ENCODE measurements at places on chromosomes 13 and 19.

- H3K27ac ChIP-seq: no peak overlapping the region
- peaks cover 20% of the 10 kb centered on the region for H3K36me3 ChIP-seq
- no peaks in the 10 kb centered on the region for H3K27me3 ChIP-seq
- no peak overlapping the region for H3K4me3 ChIP-seq
- no peaks in the 10 kb centered on the region for H3K4me1 ChIP-seq
- no peak for DNase-seq
Measured at GRCh38 chr19:11067356-11068113, 21.7 kb upstream of the LDLR start.

- peaks cover 27% of the 10 kb centered on the region for H3K4me1 ChIP-seq
- peak; percentile 65 for DNase-seq
- H3K27ac ChIP-seq: peak overlapping the region; percentile 83
- no peaks in the 10 kb centered on the region for H3K36me3 ChIP-seq
- peaks cover 37% of the 10 kb centered on the region for H3K27me3 ChIP-seq
Measured at GRCh38 chr19:41226053-41226873, 7.2 kb downstream of the AXL start.

DNA sequence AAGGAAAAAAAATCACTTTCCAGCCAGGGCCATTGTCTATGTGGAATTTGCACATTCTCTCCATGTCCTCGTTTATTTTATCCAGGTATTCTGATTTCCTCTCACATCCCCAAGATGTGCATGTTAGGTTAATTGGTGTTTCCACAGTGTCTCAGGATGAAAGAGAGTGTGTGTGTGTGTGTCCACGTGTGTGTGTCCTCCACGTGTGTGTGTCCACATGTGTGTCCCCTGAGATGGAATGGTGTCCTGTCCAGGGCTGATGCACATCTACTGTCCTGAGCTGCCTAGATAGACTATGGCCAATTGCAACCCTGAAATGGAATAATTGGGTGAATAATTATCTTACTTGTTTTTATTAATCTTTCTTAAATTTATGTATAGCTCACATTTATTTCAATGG, 2436.5 kb downstream of the PCDH9 start:
- H3K36me3 ChIP-seq: no peaks in the 10 kb centered on the region
- no peak overlapping the region for H3K4me3 ChIP-seq
- no peaks in the 10 kb centered on the region for H3K4me1 ChIP-seq
- no peak overlapping the region for H3K27ac ChIP-seq
- H3K27me3 ChIP-seq: no peaks in the 10 kb centered on the region

GRCh38 chr13:71587817-71588216, 279.2 kb downstream of the DACH1 start:
- no peak overlapping the region for H3K27ac ChIP-seq
- H3K4me1 ChIP-seq: no peaks in the 10 kb centered on the region

DNA sequence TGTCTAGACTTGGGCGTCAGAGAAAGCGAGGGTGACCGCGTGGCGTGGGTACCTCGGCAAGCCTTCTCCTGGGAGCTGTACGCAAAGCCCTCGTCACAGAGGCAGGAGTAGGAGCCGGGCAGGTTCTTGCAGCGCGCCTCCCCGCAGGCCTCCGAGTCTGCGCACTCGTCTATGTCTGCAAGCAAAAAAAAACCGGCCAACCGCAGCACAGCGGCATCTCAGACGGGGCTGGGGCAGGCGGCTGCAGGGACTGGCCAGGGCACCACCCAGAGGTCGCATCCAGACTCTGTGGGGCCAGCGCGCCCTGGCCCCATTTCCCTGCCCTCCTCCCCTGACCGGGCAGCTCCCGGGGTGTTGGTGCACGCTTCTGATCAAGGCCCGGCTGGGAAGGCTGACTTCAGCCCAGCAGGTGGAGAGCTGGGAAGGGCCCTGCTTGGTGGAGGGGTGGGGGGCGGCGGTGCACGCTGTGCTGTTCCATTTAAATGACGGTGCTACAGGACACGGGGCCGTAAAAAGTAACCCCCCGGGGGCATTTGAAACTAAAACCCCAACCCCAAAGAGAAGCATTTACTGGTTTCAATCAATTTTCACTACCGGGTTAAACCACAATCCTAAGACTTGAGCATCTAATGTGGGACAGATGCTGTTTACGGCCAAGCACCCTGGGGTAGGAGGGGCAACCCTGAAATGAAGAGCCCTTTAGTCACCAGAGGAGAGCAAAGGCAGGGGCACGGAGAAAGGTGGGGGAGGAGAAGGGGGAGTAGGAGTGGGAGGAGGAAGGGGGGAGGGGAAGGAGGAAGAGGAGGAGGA, 28.2 kb downstream of the GAS6 start:
- peak; percentile 14 for DNase-seq
- peaks cover 40% of the 10 kb centered on the region for H3K4me1 ChIP-seq
- H3K27ac ChIP-seq: peak overlapping the region; percentile 27
- peaks cover 52% of the 10 kb centered on the region for H3K36me3 ChIP-seq
- no peak overlapping the region for H3K4me3 ChIP-seq

- H3K4me1 ChIP-seq: peaks cover 15% of the 10 kb centered on the region
- no peak overlapping the region for H3K4me3 ChIP-seq
- no peak overlapping the region for H3K27ac ChIP-seq
- no peak for DNase-seq
Measured at GRCh38 chr13:100129605-100130004, 40.7 kb downstream of the PCCA start.

DNA sequence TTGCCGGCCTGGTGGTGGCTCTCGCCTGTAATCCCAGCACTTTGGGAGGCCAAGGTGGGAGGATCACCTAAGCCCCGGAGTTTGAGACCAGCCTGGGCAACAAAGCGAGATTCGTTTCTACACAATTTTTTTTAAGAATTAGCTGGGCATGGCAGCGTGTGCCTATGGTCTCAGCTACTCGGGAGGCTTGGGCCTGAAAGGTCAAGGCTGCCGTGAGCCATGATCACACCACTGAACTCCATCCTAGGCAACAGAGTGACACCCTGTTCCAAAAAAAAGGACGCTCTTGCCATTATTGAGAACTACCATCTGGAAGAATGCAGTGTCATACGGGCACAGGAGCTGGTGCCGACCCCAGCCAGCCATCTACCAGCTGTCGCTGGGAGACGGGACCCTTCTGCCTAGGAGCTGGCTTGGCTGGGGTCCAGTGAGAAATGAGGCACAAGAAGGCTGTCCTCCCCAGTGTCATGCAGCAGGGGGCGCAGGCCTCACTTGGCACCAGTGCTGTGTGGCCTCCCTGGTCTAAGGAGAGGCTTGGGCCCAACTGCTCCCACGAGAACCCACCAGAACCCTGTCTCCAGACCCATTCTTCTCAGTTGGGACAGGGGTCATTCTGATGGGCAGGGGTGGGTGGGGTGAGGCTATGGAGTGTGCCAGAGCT, 12.2 kb upstream of the RELB start:
- no peaks in the 10 kb centered on the region for H3K27me3 ChIP-seq
- DNase-seq: peak; percentile 40

DNA sequence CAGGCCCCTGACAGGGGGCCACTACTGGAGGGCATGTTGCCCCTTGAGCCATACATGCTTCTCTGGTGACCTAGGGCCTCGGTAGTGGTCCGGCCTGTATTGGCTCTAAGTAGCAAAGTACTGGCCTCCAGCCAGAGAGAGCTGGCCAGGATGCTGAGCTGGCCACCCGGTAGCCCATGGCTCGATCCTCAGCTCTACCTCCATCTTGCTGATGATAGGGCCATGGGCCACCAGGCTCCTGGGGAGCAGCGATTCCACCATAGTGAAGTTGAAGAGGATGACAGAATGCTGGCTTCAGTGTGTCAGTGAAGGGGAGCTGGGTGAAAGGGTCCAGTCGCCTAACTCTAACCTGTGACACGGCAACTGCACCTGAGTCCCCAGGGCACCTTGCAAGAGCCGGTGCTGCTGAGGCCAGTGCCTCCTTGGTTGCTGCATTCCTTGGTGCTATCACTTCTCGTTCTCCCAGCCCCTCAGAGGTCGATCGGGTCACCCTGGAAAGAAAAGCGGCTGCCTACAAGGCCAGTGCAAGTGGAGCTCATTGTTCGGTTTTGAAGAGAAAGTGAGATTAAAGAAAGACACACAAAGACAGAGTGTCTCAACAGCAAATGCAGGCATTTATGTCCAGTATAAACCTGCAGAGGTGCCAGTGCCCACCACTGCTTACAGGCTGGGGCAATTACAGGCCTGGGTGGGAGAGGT, 5.0 kb downstream of the FPR3 start:
- DNase-seq: peak; percentile 45
- H3K4me1 ChIP-seq: peaks cover 59% of the 10 kb centered on the region
- no peaks in the 10 kb centered on the region for H3K36me3 ChIP-seq
- peak overlapping the region; percentile 97 for H3K27ac ChIP-seq

GRCh38 chr19:35355791-35356460, 2.3 kb upstream of the FFAR3 start:
- H3K27me3 ChIP-seq: peaks cover 54% of the 10 kb centered on the region
- no peak for DNase-seq
- H3K27ac ChIP-seq: peak overlapping the region; percentile 55

GRCh38 chr13:89737051-89737450, 1610.4 kb upstream of the MIR17HG start:
- no peak for DNase-seq
- no peak overlapping the region for H3K27ac ChIP-seq
- H3K27me3 ChIP-seq: no peaks in the 10 kb centered on the region
- H3K4me1 ChIP-seq: no peaks in the 10 kb centered on the region
- H3K36me3 ChIP-seq: no peaks in the 10 kb centered on the region
- H3K4me3 ChIP-seq: no peak overlapping the region

GRCh38 chr13:23828866-23829265, 60.3 kb downstream of the MIPEP start:
- DNase-seq: no peak
- H3K36me3 ChIP-seq: peaks cover 13% of the 10 kb centered on the region
- no peaks in the 10 kb centered on the region for H3K27me3 ChIP-seq
- H3K27ac ChIP-seq: no peak overlapping the region
- no peak overlapping the region for H3K4me3 ChIP-seq

- no peaks in the 10 kb centered on the region for H3K27me3 ChIP-seq
- H3K4me1 ChIP-seq: peaks cover 4% of the 10 kb centered on the region
- DNase-seq: no peak
- no peak overlapping the region for H3K27ac ChIP-seq
- no peaks in the 10 kb centered on the region for H3K36me3 ChIP-seq
Measured at GRCh38 chr13:44840131-44840530, 149.1 kb downstream of the NUFIP1 start.

DNA sequence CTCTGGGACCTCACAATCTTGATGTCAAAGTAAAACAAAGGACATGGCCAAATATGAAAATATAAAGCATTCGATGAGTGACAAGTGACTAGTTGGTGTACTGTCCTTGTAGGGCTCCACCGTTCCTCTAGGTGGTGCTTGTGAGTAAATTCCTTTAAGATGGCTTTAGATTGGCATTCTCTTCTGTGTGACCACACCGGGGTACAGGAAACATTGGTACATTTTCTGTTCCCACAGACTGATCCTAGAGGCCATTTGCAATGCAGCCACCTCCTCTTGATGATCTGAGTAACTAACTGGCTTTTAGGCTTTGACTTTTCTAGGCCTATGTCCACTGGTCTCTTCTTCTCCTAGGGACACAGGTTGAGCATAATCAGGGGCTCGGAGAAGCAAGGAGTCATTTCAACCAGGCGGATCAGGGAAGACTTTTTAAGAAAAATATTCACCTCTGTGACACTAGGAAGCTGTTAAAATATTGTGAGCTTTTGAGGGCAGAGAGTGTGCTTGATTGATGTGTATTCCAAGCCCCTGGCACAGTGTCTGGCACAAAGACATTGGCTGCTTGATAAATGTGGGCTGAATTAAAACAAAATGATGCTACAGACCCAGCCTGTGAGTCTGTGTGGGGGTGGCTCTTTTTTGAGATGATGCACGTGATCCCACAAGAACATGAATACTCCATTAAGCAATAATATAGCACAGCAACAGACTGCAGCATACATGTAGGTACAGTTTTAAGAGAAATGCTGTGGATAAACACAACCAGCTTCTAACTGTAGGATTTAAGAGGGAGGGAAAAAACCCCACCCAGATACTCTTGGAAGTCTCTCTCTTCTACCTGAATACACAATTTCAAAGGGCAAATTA, 21.0 kb downstream of the EPSTI1 start:
- no peak overlapping the region for H3K4me3 ChIP-seq
- H3K4me1 ChIP-seq: peaks cover 27% of the 10 kb centered on the region
- H3K27me3 ChIP-seq: no peaks in the 10 kb centered on the region
- H3K36me3 ChIP-seq: no peaks in the 10 kb centered on the region
- H3K27ac ChIP-seq: no peak overlapping the region
- no peak for DNase-seq

GRCh38 chr13:63297163-63297562, 1881.5 kb upstream of the PCDH20 start:
- DNase-seq: no peak
- no peak overlapping the region for H3K27ac ChIP-seq
- no peaks in the 10 kb centered on the region for H3K36me3 ChIP-seq
- no peak overlapping the region for H3K4me3 ChIP-seq
- no peaks in the 10 kb centered on the region for H3K4me1 ChIP-seq

- H3K4me1 ChIP-seq: peaks cover 47% of the 10 kb centered on the region
- H3K36me3 ChIP-seq: peaks cover 27% of the 10 kb centered on the region
- peak overlapping the region; percentile 88 for H3K27ac ChIP-seq
Measured at GRCh38 chr19:39398297-39398864, 7.2 kb downstream of the MED29 start.

- H3K4me1 ChIP-seq: peaks cover 53% of the 10 kb centered on the region
- no peak for DNase-seq
- no peaks in the 10 kb centered on the region for H3K27me3 ChIP-seq
- no peaks in the 10 kb centered on the region for H3K36me3 ChIP-seq
- H3K4me3 ChIP-seq: no peak overlapping the region
Measured at GRCh38 chr19:55584871-55585270, 4.2 kb upstream of the ZNF579 start.

GRCh38 chr13:44259045-44260027, 114.3 kb upstream of the SERP2 start:
- H3K4me1 ChIP-seq: peaks cover 11% of the 10 kb centered on the region
- DNase-seq: no peak
- no peaks in the 10 kb centered on the region for H3K27me3 ChIP-seq
- H3K4me3 ChIP-seq: no peak overlapping the region

GRCh38 chr19:1025960-1026782, at the start of gene CNN2:
Gene CNN2 (plus strand): TSS chr19:1026608. CDS start chr19:1026662, 54 bp downstream.
- peaks cover 70% of the 10 kb centered on the region for H3K4me1 ChIP-seq
- no peaks in the 10 kb centered on the region for H3K36me3 ChIP-seq
- DNase-seq: peak; percentile 84
- H3K27me3 ChIP-seq: no peaks in the 10 kb centered on the region

DNA sequence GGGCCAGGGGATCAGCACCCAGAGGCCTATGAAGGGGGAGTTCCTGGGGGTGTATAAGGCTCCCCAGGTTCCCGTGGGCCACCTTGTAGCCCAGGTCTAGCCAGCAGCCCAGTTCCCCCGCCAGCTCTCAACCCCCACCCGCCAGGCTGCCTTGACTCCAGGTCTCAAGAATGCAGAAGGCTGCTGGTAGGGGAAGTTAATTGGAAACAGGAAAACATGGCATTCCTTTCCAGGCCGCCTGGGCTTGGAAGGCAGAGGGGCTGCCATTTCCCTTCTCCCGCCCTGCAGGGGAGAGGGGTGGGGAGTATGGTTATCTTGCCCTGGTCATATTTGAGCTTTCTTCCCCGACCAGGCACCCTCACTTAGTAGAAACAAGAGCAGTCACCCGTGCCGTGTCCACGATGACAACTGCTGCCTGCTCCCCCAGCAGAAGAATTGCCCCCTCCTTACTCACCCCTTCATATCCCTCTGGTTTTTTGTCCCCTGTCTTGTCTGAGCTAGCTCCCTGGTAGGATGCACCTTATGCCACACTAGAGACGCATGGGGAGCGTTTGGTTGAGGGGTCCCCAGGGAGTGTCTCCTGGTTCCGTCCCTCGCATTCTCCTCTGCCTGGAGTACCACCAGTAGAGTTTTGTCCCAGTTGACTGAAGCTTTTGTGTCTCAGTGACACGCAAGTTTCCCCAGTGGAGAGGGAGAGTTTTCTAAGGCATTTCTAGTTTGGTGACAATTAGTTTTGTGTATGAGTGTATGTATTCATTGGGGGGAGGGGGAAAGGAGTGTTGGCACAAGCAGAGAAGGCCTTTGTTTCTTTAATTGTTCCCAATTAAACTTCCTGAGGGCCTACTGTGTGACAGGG, 4.5 kb downstream of the BICRA start:
- H3K27me3 ChIP-seq: no peaks in the 10 kb centered on the region
- DNase-seq: no peak
- H3K36me3 ChIP-seq: peaks cover 9% of the 10 kb centered on the region
- no peak overlapping the region for H3K4me3 ChIP-seq
- peaks cover 80% of the 10 kb centered on the region for H3K4me1 ChIP-seq
